ENCODE measurements at places on chromosomes 11 and 22. TPM values are rescaled to one million over a fixed set of nuclear protein-coding genes. Genes with fewer than 3 reads are reported as not detected.

MS4A12 gene
- polyA plus RNA-seq, result not detected

CXCR5 gene
- not detected for polyA plus RNA-seq

IGSF22 gene
- 3.5 TPM for polyA plus RNA-seq

ME3 gene
- 39.0 TPM for polyA plus RNA-seq

IFITM10 gene
- 11.3 TPM for polyA plus RNA-seq

OR8B2 gene
- polyA plus RNA-seq, result not detected

HDHD5 gene
- polyA plus RNA-seq, result 51.9 TPM

IGLL1 gene
- not detected for polyA plus RNA-seq

INPPL1 gene
- 147 TPM for polyA plus RNA-seq

MOGAT2 gene
- polyA plus RNA-seq, result 0.12 TPM

KCNJ11 gene
- polyA plus RNA-seq, result 8.8 TPM

LRRC74B gene
- polyA plus RNA-seq, result 1.5 TPM

SEC14L2 gene
- 22.3 TPM for polyA plus RNA-seq

CST6 gene
- not detected for polyA plus RNA-seq

CARD16 gene
- polyA plus RNA-seq, result 0.97 TPM

KCNK4 gene
- polyA plus RNA-seq, result 7.8 TPM

CDPF1 gene
- polyA plus RNA-seq, result 13.5 TPM

LGALS1 gene
- polyA plus RNA-seq, result 592 TPM

TEAD1 gene
- polyA plus RNA-seq, result 59.3 TPM

SPI1 gene
- polyA plus RNA-seq, result 12.9 TPM

TSPAN32 gene
- polyA plus RNA-seq, result 2.8 TPM

APOA1 gene
- polyA plus RNA-seq, result 6.7 TPM

PHRF1 gene
- polyA plus RNA-seq, result 25.8 TPM

OR10S1 gene
- polyA plus RNA-seq, result not detected

MPPED1 gene
- 17.7 TPM for polyA plus RNA-seq

PATE4 gene
- 0.27 TPM for polyA plus RNA-seq

B3GAT1 gene
- polyA plus RNA-seq, result 142 TPM

FAM111B gene
- polyA plus RNA-seq, result 5.7 TPM

IGF2 gene
- 217 TPM for polyA plus RNA-seq

LGR4 gene
- polyA plus RNA-seq, result 27.7 TPM

TRIM68 gene
- polyA plus RNA-seq, result 16.3 TPM

CLP1 gene
- polyA plus RNA-seq, result 10.6 TPM

RBX1 gene
- polyA plus RNA-seq, result 95.2 TPM

Data from spinal cord (tissue), 10 donors.